ENCODE measurements at places on chromosomes 2 and 18. TPM values are rescaled to one million over a fixed set of nuclear protein-coding genes. Genes with fewer than 3 reads are reported as not detected.

KCNG2 gene
- not detected for total RNA-seq

CYTIP gene
- total RNA-seq, result 0.82 TPM

MEP1B gene
- not detected for total RNA-seq

PROKR1 gene
- total RNA-seq, result not detected

UGT1A5 gene
- not detected for total RNA-seq

ANKRD36 gene
- 48.9 TPM for total RNA-seq

FAM117B gene
- 4.7 TPM for total RNA-seq

FEV gene
- total RNA-seq, result not detected

CYP27C1 gene
- 0.41 TPM for total RNA-seq

ZFAND2B gene
- 27.2 TPM for total RNA-seq

REG3A gene
- total RNA-seq, result not detected

RAMP1 gene
- 3.1 TPM for total RNA-seq

TMEM200C gene
- 0.33 TPM for total RNA-seq

PMS1 gene
- 27.0 TPM for total RNA-seq

KCNJ3 gene
- not detected for total RNA-seq

CASP8 gene
- 26.8 TPM for total RNA-seq

GNAL gene
- total RNA-seq, result 0.16 TPM
